ENCODE measurements at places on chromosomes 5 and 9. TPM values are rescaled to one million over a fixed set of nuclear protein-coding genes. Genes with fewer than 3 reads are reported as not detected.
A peak's percentile ranks its signal among the peaks of the same experiment; 100 is the strongest.

- DNase-seq = peak; percentile 50
Measured at GRCh38 chr5:174166231-174167079, 120.9 kb downstream of the NSG2 start.

DNA sequence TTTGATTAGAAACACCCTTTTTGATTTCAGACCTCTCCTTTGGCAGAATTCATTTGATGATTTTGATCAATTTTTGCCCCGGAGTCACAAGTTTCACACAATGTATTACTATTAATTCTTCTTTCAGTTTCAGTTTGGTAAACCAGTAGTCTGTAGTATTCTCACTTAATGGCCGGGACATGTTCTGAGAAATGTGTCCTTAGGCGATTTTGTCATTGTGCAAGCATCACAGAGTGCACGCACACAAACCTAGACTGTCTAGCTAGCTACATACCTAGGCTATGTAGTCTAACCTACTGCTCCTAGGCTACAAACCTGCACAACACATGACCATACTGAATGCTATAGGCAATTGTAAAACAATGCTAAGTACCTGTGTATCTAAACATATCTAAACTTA, 662.5 kb downstream of the IRX1 start:
- DNase-seq = no peak

DNA sequence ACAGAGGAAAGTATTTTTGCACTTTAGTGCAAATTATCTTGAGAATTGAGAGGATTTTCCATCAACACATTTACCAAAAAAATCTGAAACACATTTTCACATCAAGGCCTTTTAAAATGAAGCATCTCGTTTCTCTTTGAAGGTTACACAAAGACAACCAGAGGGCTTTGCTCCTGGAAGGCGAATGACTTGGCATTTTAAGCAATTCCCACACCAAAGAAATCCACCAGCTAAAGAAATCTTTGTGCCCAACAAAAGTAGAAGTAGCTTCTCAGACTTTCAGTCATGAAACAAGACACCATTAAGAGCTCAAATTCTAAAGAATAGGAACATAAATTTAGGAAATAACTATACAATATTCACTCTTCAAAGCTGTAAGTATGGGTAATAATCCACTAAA, 59.9 kb downstream of the HABP4 start:
- DNase-seq = no peak

DNA sequence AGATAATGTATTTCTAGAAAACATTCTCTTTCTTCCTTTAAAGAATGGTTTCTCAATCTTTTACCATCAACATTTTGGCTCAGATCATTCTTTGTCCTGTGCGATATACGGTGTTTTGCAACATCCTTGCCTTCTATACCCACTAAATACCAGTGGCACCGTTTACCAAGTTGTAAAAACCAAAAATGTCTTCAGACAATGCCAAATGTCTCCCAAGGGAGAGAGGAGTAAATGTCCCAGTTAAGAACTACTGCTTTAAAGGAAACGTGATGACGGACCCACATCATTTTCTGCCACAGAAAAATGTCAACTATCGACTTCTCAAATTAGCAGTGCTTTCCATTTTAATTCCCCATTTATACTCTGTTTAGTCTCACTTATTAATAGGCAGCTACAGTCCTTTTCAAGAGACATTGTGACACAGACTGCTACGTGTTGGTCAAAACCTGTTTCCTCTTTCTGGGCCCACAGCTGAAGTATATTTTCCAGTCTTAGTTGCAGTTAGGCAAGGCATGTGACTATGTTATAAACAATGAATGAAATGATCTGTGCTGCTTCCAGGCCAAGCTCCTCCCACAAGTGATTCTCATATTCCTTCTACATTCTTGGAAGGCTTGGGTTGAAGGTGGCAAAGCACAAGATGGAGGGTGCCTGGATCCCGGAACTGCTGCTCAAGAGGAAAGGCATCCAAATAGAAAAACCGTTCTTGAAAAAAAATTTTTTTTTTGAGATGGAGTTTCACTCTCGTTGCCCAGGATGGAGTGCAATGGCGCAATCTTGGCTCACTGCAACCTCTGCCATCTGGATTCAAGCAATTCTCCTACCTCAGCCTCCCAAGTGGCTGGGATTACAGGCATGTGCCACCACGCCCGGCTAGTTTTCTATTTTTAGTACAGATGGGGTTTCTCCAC, 8.8 kb downstream of the PRXL2C start:
- peak; percentile 39 for DNase-seq

DNA sequence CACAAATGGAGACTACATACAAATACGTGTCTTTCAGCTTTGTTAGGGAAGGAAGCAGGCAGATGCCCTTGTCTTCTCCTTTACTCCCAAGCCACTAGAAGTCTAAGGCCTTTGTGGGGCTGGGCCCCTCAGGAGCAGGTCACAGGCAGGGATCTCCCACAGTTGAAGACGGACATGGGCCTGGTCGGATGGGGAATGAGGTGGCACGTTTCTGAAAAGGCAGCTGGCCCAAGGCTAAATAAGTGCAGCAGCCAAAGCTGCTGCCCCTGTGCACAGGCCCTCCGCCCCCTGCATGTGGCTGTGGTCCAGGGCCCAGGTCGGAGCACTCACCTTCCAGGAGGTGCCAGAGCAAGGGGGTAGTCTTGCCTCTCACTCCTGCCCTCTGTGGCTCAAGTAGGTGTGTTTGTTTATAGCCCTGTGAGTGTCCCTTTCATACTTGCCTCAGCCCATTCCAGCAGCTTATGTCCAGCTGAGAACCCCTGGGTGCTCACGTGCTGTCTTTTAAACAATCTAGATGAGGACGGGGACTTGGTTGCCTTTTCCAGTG, 1.8 kb downstream of the SQSTM1 start:
- no peak for DNase-seq

- no peak for DNase-seq
Measured at GRCh38 chr5:111735583-111736270, 21.3 kb downstream of the NREP start.

DNA sequence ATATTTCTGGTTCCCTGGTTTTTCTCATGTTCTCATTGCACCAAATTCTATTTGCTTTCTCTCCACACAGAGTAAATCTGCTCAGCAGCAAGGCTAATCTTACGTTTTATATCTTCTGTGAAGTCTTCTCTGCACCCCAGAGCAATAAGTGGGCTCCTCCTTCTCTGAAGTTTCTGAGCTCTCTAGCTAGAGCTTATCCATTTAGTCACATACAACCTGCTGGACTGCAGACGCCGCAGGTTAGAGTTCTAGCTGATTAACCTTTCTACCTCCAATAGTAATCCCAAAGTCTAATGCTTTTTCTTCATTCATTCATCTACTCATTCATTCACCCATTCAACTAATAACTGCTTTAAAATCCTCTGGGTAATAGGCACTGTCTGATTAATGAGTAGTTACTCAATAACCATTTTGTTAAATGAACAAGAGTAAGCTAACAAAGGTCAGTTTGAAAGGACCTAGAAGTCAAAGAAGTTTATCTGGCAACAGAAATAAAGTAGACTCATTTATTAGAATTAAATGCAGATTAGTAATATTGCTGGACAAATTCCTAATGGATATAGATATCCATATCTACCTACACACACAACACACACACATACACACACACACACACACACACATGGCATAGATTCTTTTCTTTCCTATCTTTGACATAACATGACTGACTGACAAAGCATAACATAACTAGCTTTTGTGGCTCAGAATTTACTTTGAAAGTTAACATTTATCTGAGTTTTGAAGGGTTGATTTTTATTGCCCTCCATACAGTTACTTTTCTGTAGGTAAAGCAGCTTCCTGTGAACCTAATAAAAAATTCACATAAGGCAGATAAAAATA, 984.6 kb upstream of the SEMA6A start:
- no peak for DNase-seq

PPP2R2B gene
- 0.19 TPM for total RNA-seq

ANKH gene
- total RNA-seq = 144 TPM

Data from Right ventricle myocardium superior (tissue), 1 donor.